HuH-7.5 (cell line): ENCODE measurements at places on chromosomes 4 and X.

DNA sequence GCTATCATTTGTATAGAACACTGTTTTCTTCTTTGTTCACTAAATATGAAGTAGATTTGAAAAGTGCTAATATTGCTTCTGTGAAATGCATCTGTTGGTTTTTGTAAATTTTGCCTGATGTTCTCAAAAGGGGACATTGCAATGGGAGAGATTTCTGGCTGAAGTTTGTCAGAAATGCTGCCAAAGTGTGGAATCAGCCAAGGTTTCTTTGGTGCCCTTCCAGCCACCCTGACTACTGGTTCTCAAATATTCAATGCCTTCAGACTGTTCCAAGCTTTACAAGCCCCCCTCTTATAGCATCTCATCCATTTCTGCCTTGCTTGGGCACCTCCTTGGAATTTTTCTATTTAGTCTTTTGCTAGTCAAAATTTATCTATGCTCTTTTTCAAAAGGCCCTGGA is 60.6 kb upstream of the TMLHE start:
- no peak for DNase-seq

GRCh38 chr4:105978684-105979296 is 83.5 kb downstream of the NPNT start:
- DNase-seq, result no peak

- no peak for DNase-seq
Measured at GRCh38 chrX:119130911-119131310, 3.3 kb upstream of the KIAA1210 start.

DNA sequence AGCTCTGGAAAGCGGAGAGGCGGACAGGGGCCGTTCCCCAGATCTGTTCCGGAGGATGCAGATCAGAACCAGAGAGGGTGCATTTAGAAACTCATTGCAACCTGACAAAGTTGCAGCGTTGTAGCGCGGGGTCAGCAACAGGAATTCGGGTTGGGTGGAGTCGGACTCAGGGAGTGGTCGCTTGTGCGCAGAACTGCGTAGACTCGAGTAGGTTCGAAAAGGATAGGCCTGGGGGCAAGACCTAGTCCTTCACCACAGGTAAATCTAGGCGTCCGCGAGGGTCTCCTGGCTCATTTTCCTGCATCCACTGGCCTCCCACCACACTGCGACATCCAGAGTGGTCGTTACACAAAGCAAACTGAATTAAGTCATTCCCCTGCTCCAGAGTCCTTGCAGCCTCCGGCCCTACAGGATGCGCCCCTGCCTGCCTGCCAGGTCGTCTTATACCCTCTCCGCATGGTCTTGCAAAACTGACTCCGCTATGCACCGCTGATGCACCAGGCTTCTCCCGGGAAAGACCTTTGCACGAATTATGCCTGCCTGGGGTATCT is 4.7 kb upstream of the ZNF518B start:
- no peak for DNase-seq

- no peak for DNase-seq
Measured at GRCh38 chr4:48369248-48369647, 27.9 kb downstream of the SLAIN2 start.

DNA sequence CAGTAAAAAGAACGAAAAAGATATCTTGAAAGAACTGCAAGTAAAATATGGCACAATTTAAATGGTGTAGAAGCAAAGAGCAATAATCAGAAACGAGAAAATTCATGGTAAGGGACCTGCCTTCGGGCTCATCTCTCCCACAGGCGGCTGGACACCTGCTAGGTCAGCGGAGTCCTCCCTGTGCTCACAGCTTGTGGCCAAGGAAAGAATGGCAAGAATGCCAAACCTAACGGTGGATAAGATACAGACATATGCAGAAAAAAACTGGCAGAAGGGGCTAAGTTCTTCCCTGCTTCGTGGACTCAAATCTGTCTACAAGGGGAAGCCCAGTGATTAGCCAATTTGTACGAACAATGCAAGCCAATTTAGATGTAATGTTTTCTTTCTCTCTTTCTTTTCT is 152.1 kb upstream of the VCX start:
- no peak for DNase-seq

DNA sequence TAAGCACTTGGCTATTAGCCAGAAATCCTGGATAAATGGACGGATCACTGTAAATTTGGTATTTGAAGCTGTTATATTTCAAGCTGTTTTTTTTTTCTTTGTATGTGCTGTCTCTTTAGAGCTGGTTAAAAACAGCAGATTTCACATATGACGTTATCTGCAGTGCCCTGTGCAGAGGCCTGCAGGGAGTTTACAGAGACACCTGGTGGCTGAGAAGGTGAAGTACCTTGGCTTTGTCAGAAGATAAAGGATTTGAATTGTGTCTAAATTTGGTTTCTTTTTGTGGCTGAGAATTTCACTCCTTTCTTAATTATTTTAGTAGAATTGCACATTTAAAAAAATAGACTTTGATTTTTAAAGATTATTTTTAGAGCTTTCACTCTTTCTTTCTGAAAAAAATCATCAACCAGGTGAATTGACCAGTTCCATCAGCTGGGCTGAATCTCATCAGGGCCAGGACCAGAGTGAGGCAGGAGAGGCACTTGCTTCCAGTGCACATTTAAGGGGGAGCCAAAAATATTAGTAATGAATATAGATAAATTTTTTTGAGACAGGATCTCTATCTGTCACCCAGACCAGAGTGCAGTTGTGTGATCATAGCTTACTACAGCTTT is 9.6 kb upstream of the CHRNA9 start:
- DNase-seq, result peak; percentile 46

GRCh38 chrX:150769408-150769807 is 76.2 kb downstream of the MTMR1 start:
- DNase-seq, result no peak

GRCh38 chr4:168646001-168646768 is 149.3 kb downstream of the PALLD start:
- no peak for DNase-seq

DNA sequence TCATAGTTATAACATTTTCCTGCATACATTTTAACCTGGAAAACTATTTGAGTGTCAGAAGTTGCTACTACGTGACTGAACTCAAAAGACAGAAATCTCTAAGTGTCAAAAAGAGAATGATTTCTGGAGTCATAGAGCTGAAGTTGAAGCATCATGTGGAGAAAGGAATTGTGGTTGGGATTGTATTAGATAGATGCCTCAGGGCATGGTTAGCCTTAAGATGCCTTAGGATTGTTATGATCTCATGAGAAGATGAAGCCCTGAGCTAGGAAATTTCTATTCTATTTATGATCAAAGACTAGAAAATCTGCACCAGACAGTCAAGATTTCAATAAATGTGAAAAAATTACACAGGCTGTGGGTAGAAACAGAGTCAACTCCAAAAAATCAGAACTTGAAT is 20.2 kb downstream of the EPGN start:
- DNase-seq, result no peak

- DNase-seq, result no peak
Measured at GRCh38 chrX:152619897-152620296, 17.8 kb upstream of the GABRQ start.

- DNase-seq, result no peak
Measured at GRCh38 chr4:15737255-15737654, 34.4 kb downstream of the BST1 start.

DNA sequence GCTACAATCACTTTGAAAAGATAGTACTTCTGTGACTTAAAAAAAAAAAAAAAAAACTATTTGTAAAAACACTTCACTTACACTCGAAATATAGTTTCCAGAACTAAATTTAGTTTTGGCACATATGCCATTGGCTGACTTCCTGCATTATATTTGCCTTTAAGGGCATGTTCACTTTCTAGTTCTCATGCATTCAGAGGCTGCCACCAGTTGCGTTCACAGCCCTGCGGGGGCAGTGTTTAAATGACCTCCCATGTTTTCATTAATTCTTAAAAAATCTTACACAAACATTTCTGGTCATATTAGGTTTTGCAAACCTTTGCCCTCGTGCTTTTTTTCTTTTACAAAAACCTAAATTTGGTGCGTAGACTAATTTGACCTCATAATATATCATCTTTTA is 12.4 kb upstream of the ARHGAP6 start:
- DNase-seq, result no peak

GRCh38 chr4:78018271-78019049 is 38.7 kb upstream of the FRAS1 start:
- DNase-seq, result no peak

- DNase-seq, result no peak
Measured at GRCh38 chr4:159284113-159284512, 181.2 kb downstream of the RAPGEF2 start.

DNA sequence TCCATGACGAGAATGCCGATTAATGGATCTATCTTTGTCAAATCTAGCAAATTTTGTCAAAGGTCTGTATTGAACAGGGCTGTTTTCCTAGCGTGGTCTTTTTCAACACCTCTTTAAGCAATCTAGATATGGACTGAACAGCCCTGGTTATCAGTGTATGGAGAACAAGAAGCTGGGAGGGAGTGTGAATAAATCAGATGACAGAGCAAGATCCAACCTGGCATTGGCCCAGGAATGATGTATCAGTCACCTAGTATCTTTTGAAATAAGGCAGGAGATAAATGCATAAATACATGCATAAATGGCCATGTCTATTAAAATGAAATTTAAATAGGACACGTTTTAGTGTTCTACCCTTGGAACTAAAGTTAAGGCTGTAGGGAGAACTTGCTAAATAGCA is 15.7 kb upstream of the AP1S2 start:
- DNase-seq, result no peak

DNA sequence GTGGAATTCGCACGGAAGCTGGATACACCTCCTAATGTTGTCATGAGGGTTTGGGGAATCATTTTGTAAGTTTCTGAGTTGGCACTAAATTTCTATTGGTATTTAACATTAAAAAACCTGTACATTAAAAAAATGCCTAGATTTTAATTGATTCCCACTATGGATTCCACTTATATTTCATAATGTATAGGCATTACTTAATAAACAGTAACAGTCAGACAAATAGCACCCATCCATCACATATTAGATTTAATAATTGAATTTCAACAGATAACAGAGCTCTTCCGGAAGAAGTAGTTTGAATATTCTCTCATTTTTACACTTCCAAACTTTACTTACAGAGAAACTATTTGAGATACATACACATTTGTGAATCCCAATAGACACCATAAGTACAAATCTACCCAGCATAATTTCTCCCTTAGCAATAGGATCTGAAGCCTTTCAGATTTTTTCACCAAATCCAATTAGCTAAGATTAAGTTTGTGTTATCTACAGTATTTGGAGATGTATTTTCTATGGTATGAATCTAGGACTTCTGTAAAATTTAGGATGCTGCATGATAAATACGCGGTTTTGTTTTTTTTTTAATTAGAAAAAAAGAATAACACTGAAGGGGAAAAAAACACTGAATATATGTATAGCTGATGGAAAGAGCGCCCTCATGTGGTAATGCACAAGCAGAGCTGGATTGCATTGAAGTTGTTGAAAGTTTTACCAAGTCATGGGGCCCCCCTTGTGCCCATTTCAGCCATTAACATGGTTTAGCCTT is 12.2 kb upstream of the ODAM start:
- no peak for DNase-seq

DNA sequence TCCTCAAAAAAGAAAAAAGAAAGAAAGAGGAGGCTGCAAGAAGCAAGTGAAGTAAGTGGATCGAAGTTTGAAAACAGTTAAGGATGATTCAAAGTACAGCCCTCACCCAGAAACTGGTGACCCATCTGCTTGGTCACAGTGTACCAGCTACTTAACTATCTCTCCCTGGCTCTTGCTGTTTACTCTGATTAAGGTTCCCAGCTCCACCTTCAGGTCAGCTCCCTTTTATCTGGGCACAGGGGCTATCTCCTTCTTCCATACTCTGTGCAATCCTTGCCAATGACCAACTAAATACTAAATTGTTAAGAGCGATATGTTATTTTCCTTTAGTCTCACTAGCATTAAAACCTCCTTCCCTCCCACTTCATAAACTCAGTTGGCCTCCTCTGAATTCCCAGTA is 81.5 kb upstream of the SMIM10 start:
- no peak for DNase-seq

- DNase-seq, result no peak
Measured at GRCh38 chr4:137065311-137065710, 467.0 kb downstream of the PCDH18 start.

GRCh38 chrX:34972206-34972605 is 29.6 kb downstream of the FAM47B start:
- DNase-seq, result no peak

- DNase-seq, result no peak
Measured at GRCh38 chr4:158814207-158814606, 45.4 kb downstream of the FNIP2 start.

DNA sequence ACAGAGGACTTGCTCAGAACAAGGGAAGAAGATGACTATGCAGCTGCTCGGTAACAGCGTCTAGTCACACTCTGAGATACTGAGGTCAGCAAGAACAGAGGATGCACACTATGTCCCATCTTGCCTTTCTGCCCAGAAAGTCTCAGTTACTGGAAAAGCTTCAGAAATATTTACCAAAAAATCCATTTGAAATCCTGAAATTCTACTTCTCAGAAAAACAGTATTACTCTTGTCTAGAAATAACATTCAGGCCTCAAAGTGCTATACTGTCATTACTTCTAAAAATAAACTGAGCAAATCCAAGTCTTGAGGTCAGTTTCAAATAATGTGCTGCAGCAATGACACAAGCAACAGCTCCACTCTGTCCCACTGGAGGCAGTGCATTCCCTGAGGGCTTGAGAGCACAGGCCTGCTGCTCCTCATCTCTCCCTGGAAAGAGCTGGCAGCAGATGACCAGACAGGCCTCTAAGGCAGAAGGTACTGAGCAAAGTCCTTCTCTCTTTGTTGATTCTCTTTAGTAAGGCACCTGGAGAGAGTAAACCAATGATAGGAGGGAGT is 76.9 kb downstream of the CAMK2D start:
- DNase-seq, result peak; percentile 15

GRCh38 chrX:71634366-71634765 is 16.1 kb upstream of the CXCR3 start:
- DNase-seq, result no peak

GRCh38 chrX:23820235-23820782 is 37.3 kb downstream of the SAT1 start:
- no peak for DNase-seq

- DNase-seq, result no peak
Measured at GRCh38 chr4:16869594-16870245, 28.7 kb downstream of the LDB2 start.

GRCh38 chrX:153828308-153828707 is 2.0 kb downstream of the PDZD4 start:
- DNase-seq, result no peak

DNA sequence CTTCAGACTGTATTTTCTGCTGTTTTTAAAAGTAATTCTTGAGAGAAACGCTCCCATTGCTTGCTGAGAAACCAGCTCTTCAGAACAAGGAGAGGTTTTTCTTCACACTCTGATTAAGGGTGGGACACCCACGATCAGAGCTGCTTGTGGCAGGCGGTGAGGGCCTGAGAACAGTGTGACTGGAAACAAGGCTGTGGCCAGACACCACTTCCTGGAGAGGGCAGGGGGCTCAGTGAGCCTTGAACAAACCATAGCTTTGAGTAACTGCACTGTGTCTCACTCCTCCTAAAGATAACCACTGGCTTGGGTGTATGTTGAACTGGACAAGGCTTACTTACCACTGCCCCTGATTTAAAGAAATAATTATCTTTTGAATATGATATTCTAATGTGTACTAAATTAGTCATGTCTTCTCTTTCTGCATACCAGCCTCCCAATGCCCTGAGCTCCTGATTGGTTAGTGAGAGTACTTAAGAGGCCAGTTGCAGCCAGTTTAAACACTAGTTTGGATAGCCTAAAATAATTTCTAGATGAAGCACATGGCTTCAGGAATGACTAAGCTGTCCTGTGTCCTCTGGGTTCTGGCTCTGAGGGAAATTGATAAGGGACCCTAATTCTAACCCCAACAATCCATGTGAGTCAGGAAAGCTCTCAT is 3.7 kb upstream of the GPR82 start:
- no peak for DNase-seq

GRCh38 chrX:1099146-1099770 is 113.2 kb downstream of the CRLF2 start:
- no peak for DNase-seq

- DNase-seq, result no peak
Measured at GRCh38 chr4:125112536-125112935, 202.2 kb upstream of the FAT4 start.
